Activated naive CD4-positive, alpha-beta T cell treated with anti-CD3 and anti-CD28 coated beads for 36 hours (primary cell): ENCODE measurements at places on chromosomes 1 and 21. TPM values are rescaled to one million over a fixed set of nuclear protein-coding genes. Genes with fewer than 3 reads are reported as not detected.

SPATA45 gene
- total RNA-seq = not detected

- no peak overlapping the region for H3K27ac ChIP-seq
- no peaks in the 10 kb centered on the region for H3K27me3 ChIP-seq
- no peaks in the 10 kb centered on the region for H3K4me1 ChIP-seq
- no peak for DNase-seq
Measured at GRCh38 chr1:95731466-95731865, 497.5 kb downstream of the RWDD3 start.

PRKAA2 gene
- not detected for total RNA-seq

DNA sequence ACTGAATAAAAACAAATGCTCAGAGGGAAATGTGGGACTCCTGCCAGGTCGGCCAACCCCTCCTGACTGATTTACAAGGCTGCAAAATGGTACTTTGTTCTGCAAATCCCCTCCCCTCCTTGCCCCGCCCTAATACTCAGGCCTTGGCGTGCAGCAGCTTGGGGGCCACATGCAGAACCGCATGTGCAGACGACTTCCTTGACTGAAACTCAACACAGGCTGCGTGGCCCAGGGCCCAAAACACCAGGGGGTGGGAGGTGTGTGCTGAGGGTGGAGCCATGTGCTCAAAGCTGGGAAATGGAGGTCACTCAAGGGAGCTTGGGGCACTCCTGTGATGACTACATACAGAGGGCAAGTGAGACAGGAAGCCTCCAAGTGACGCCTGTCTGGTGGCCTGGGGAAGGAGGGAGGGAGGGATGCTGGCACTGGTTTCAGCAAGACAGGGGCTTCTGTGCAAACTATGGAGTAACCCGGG is 87.2 kb downstream of the MRPL37 start:
- peaks cover 92% of the 10 kb centered on the region for H3K4me1 ChIP-seq
- DNase-seq = peak; percentile 92
- peak overlapping the region; percentile 86 for H3K27ac ChIP-seq
- peaks cover 1% of the 10 kb centered on the region for H3K36me3 ChIP-seq
- H3K27me3 ChIP-seq = no peaks in the 10 kb centered on the region
- peak overlapping the region; percentile 69 for H3K4me3 ChIP-seq

RHD gene
- total RNA-seq = not detected

- no peak overlapping the region for H3K27ac ChIP-seq
- H3K36me3 ChIP-seq = no peaks in the 10 kb centered on the region
- no peak for DNase-seq
- no peaks in the 10 kb centered on the region for H3K27me3 ChIP-seq
Measured at GRCh38 chr21:27094184-27094948, 127.5 kb upstream of the ADAMTS5 start.

- H3K4me3 ChIP-seq = no peak overlapping the region
- no peak for DNase-seq
- H3K4me1 ChIP-seq = peaks cover 17% of the 10 kb centered on the region
- H3K27me3 ChIP-seq = no peaks in the 10 kb centered on the region
- no peak overlapping the region for H3K27ac ChIP-seq
Measured at GRCh38 chr1:230982696-230983095, 3.8 kb downstream of the ARV1 start.

COL11A1 gene
- total RNA-seq = not detected

GMEB1 gene
- total RNA-seq = 16.3 TPM

HES4 gene
- 4.1 TPM for total RNA-seq

ALDH4A1 gene
- total RNA-seq = 11.6 TPM

DNA sequence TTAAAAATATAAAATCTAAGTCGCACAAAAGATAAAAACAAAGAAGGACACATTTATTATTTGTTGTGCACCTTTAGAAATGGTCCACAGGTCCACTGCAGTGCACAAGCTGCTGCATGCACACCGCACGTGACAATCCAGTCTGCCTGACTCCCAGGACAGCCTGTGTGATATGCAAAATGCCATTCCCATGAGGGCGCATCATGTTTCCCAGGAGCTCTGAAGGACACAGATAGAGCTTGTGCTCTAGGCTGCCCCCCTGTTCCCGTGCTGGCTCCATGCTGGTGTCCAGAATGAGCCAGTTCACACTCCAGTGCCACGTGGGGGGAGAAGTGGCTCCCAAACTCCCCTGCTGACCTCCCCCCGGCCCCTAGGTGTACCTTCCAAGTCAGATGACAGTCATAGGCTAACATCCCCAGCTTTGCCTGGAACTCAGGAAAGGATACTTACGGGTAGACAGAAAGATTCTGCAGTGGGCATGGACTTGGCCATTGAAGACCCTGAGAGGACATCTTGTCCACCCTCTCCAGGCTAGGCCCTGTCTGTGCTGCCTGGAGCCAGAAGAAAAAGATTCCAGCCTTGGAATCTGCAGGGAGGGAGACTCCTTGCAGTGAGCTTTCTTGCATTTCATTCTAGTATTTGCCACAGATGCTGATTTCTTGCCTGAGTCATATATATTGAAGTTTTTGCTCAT is 26.3 kb downstream of the RAB7B start:
- no peak overlapping the region for H3K27ac ChIP-seq
- peak; percentile 2 for DNase-seq
- no peaks in the 10 kb centered on the region for H3K36me3 ChIP-seq
- no peaks in the 10 kb centered on the region for H3K4me1 ChIP-seq
- H3K4me3 ChIP-seq = no peak overlapping the region

DNA sequence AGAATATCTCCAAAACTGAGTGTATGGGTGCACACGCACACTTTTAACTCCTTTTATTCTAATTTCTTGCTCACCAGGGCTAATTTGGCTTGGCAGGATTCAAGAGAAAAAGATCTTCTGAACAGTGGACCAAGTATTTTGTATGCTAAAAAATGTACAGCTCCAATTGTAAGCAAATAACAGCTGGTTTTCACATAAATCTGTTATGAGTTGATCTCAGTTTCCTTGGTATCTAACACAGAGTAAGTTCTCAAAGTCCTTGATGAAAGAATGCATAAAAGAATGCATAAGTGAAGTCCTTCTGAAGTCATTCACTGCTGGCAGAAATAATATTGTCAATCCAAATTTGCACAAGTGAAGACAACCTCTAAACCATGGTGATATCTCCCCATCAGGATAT is 213.0 kb downstream of the OMA1 start:
- DNase-seq = no peak
- no peak overlapping the region for H3K4me3 ChIP-seq
- H3K27me3 ChIP-seq = no peaks in the 10 kb centered on the region
- no peak overlapping the region for H3K27ac ChIP-seq
- peaks cover 3% of the 10 kb centered on the region for H3K4me1 ChIP-seq
- H3K36me3 ChIP-seq = no peaks in the 10 kb centered on the region

S100A10 gene
- total RNA-seq = 159 TPM

- H3K4me3 ChIP-seq = peak overlapping the region; percentile 85
- H3K4me1 ChIP-seq = peaks cover 29% of the 10 kb centered on the region
Measured at GRCh38 chr1:92961896-92962752, 862 bp upstream of the DIPK1A start.
